ENCODE measurements at places on chromosomes 3 and 15. TPM values are rescaled to one million over a fixed set of nuclear protein-coding genes. Genes with fewer than 3 reads are reported as not detected.

The TIMP4 gene
- total RNA-seq = 35.1 TPM

The MUC20 gene
- total RNA-seq = 23.8 TPM

- no peaks in the 10 kb centered on the region for H3K27me3 ChIP-seq
- H3K36me3 ChIP-seq = no peaks in the 10 kb centered on the region
- DNase-seq = no peak
- no peaks in the 10 kb centered on the region for H3K4me1 ChIP-seq
- no peak overlapping the region for H3K27ac ChIP-seq
Measured at GRCh38 chr3:134846911-134847317, 51.9 kb downstream of the EPHB1 start.

DNA sequence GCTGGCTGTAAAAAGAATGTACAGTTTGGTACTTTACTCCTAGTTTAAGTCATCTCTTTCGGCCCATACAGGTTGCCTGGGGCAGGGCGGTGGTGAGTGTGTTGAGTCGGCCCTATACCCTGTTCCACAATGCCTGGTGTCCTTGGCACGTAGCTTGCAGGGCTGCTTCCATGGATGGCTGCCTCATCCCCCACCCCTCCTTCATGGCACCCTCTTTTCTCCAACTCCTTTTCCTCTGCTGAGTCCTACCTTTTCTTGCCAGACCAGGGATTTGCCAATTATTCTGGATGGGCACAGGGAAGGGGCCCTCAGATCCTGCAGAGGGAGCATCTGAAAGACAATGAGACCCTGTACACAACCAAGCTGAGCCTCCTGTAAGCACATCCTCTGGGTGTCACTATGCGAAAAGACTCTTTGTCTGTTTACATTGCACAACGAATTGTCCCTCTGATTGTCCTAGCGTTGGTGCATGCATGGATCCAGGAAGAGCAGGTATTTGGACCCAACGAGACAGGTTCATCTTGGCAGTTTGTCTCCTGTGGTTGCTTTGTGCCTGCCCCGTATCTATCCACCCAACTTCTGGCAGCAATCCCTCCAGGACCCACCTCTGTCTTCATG is 73.6 kb upstream of the CGNL1 start:
- peak; percentile 64 for DNase-seq
- H3K4me3 ChIP-seq = no peak overlapping the region
- no peaks in the 10 kb centered on the region for H3K27me3 ChIP-seq
- H3K36me3 ChIP-seq = no peaks in the 10 kb centered on the region

DNA sequence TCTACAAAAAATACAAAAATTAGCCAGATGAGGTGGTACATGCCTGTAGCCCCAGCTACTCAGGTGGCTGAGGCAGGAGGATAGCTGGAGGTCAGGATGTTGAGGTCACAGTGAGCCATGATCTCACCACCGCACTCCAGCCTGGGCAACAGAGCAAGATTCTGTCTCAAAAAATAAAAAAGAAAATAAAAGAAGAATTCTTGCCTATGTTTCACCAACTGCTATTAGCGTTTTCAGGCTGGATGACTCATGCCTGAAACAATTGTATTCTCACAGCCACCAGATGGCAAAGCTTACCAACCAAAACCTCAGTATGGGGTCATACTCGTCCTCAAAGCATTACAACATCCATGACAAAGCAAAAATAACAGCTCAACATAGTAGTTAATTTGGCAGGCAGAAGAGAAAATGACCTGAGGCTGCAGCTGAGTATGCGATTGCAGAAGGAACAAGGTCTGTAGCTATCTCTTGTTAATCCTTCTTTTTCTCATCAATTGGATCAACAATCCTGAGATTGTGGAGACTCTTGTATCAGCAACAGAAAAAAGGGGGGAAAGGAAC is 52.2 kb downstream of the TP53BP1 start:
- no peak overlapping the region for H3K4me3 ChIP-seq
- H3K27me3 ChIP-seq = no peaks in the 10 kb centered on the region
- DNase-seq = no peak
- H3K27ac ChIP-seq = peak overlapping the region; percentile 42

- H3K27ac ChIP-seq = no peak overlapping the region
- H3K4me1 ChIP-seq = peaks cover 9% of the 10 kb centered on the region
- DNase-seq = no peak
- no peaks in the 10 kb centered on the region for H3K36me3 ChIP-seq
Measured at GRCh38 chr3:53841296-53841695, 4.9 kb downstream of the CHDH start.

GRCh38 chr3:128254066-128254590 is 100.8 kb downstream of the EEFSEC start:
- no peaks in the 10 kb centered on the region for H3K4me1 ChIP-seq
- no peak overlapping the region for H3K4me3 ChIP-seq
- H3K27me3 ChIP-seq = no peaks in the 10 kb centered on the region
- no peak for DNase-seq
- no peaks in the 10 kb centered on the region for H3K36me3 ChIP-seq

Data from vagina (tissue), 2 donors.